ENCODE measurements at places on chromosomes 11 and 22.

DNA sequence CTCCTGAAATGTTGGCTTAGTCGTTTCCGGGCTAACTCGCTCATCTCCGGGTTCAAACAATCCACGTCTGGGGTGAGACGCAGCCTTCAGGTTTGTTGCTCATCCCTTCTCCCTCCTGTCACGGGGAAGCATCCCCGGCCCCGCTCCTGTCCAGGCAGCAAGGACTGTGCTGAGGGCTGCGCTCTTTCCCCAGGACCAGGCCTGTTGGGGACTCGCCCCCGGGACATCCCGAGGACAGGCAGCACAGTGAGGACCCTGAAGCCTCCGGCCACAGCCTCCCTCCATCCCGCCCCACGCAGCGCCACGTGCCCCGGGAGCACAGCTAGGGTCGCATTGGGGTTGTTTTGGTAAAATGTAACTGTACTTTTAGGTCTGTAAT lies 252.0 kb downstream of the BRD1 start:
- no peak for DNase-seq

DNA sequence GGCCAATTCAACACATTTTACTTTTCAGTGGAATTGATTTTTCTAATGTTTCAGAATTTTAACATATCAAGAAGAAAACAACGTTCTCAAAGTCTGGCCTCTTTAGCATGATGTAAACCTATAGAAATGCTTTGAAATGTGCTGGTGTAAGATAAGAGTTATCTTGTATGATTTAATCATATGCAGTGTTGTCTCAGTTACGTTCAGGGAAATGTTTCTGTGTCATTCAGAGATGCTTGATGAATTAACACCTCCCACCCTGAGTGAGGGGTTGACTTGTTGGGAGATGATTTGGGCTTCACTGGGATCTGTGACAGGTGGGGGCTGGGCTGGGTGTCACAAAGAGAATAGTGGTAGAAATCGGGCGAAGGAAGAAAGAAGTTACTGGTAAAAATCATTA lies 15.7 kb upstream of the MYO18B start:
- no peak for DNase-seq

DNA sequence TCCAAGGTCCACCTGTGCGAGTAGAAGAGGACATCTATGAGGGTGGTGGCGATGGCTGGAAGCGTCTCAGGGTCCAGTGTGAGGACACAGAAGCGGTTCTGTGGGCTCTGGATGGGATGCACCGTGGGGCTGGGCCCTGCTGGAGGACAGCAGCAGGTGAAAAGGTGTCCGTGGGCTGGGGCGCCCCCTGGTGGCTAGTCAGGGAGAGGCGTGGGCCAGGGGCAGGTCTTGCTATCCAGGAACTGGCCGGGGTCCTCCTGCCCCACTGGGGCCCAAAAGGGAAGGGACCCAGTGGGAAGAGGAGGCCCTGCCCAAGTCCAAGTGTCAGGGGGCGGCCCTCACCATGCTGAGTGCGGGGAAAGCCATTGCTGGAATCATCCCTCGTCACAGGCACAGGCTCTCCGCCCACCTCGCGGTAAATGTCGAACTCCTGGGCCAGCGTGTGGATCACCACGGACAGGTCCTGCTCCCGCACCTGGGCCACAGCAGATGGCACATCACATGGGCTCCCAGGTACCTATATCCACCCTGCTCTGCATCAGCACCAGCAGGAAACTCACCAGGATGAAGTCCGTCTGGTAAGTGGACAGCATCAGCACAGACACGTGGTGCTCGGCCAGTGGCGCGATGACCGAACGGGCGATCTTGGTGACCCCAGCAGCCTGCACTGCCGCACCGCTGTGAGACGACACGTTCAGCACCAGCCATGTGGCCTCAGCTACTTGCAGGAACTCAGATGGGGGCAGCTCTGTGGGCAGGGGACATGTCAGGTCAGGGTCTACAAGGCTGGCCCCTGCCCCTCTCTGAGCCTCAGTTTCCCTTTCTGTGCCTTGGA lies 2.3 kb downstream of the CASTOR1 start:
- peak; percentile 82 for DNase-seq

- DNase-seq, result no peak
Observed at GRCh38 chr11:9600644-9601036, 27.2 kb downstream of the WEE1 start.

GRCh38 chr11:135033540-135033939 lies 621.5 kb upstream of the B3GAT1 start:
- no peak for DNase-seq

DNA sequence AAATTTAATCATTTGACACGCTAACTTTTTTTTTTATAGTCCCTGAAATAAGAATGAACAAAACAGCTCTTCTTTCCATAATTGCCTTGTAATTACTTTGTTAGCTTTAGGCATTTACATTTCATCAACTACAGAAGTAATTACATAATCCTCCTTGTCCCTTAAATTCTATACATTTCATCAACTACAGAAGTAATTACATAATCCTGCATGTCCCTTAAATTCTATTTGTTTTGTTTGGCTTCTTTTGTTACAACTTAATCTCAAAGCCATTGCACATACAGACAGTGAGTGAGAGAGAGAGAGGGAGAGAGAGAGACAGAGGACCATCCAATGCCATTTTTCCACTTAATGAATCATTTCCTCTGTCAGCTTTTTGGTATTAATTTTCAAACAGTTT lies 873.2 kb downstream of the METTL15 start:
- no peak for DNase-seq

GRCh38 chr11:88801484-88802123 lies 264.2 kb downstream of the GRM5 start:
- no peak for DNase-seq

DNA sequence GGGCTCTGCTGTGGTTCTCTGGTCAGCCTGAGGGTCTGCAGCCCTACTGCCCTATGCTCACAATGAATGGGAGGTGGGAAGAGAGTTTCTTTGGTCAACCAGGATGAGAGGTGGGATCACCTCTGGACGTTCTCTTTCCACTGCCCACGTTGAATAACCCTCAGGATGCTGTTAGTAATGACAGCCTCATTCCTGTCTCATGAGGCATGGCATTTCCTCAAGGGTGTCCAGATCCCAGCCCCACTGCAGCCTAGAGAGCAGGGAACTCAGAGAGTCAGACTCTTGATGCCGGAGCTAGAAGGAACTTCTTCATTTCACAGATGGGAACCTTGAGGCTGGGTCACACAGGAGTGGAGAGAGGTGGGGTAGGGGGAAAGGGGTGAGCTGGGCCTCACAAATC lies 196.0 kb downstream of the CEP164 start:
- DNase-seq, result no peak

DNA sequence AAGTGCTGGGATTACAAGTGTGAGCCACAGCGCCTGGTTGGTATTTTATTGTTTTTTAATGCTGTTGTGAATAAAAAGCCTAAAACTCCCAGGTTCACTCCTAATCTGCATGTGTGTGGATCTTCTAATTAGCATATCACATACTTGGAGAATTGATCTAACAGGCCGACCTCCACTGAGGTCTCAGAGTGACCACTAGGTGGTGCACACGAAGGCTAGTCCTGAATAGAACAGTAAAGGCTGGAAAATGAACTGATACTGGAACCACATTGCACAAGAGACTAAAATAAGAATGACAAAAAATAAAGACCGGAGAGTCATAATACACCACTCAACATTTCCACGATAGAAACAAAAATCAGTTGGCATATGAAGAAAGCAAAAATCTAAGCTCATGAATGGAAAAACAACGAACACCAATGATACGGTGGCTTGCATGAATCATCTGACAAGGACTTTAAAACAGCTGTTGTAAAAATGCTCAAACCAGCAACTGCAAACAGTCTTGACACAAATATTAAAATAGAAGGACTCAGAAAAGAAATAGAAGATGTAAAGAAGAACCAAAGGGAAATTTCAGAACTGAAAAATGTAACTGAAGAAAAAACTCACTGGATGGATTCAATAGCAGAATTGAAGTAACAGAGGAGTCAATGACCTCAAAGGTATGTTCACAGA lies 19.2 kb downstream of the PIM3 start:
- DNase-seq, result no peak
